Putamen (tissue), 1 donor: ENCODE measurements at places on chromosomes 2 and 18.

- no peak for DNase-seq
These were observed 36.2 kb downstream of the TLK1 start for GRCh38 chr2:171124541-171124940.

- no peak for DNase-seq
These were observed 46.7 kb upstream of the CREB1 start for GRCh38 chr2:207483066-207483465.

GRCh38 chr2:223532712-223533111, 69.4 kb downstream of the SCG2 start:
- no peak for DNase-seq

DNA sequence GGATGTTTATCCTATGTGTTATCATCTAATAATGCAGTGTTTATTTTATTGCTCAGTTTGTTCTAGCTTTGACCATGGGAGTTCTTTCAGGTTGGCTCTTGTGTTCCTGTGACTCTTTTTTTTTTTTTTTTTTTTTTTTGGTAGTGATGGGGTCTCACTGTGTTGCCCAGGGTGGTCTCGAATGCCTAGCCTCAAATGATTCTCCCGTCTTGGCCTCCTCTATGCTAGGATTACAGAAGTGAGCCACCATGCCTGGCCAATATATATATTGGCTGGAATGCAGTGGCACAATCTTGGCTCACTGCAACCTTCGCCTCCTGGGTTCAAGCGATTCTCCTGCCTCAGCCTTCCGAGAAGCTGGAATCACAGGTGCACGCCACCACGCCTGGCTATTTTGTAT, 18.9 kb upstream of the NFU1 start:
- no peak for DNase-seq

GRCh38 chr2:23559561-23560239, 174.7 kb downstream of the KLHL29 start:
- DNase-seq = no peak

DNA sequence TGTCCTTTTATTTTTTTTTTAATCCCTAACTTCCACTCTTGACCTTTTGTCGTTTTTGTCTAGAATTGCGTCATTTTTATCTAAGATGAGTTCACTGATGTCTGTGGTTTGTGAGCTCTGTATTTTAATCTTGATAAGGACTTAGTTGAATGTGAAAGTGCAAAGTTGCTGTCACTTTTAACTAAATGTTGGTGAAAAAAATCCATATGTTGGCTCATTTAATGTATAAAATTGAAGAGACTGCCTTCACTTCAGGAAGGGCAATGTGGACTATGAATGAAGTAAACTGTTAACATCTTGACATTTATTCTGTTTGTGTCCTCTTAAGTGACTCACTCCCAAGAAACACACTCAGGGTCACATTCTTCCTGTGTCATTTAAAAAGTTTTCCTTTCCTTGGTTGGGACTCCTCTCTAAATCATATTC, 256.6 kb upstream of the RASGRP3 start:
- DNase-seq = no peak

DNA sequence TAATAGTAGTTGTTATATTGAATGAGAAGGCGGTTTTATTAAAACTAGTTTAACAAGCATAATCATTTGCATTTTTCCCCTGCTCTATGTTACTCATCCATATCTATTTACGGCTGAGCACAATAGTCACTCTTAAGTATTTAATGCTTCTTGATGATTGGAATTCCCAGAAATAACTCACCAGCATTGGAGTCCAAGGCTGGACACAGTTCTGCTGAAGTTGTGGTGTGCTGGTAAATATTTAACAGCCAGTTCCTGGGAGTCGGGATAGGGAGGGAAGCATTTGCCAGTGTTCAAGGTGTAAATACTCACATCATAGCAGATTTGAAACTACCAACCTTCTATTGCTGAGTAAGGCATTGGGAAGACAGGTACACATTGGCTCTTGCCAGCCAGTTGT, 315.1 kb downstream of the MTX2 start:
- DNase-seq = no peak

DNA sequence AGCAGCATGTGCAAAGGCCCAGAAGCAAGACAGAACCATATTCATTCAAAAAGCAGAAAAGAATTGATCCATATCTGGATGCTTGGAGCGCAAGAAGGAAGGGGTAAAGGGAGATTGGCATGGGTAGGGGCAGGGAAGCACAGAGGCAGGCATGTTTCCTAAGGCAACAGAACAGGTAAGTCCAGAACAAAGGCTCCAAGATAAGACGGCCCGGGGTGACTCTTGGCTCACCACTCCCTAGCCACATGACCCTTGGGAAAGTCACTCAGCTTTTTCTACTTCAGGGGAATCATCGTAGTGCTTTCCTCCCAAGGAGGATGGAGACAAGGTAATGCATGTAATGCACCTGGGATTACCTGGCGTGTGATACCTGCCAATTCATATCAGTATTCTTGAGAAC, 37.7 kb upstream of the ST3GAL5 start:
- no peak for DNase-seq

- DNase-seq = no peak
These were observed 162.0 kb upstream of the HAAO start for GRCh38 chr2:42954227-42954962.

GRCh38 chr18:63881851-63882250, 5.7 kb upstream of the SERPINB2 start:
- no peak for DNase-seq

DNA sequence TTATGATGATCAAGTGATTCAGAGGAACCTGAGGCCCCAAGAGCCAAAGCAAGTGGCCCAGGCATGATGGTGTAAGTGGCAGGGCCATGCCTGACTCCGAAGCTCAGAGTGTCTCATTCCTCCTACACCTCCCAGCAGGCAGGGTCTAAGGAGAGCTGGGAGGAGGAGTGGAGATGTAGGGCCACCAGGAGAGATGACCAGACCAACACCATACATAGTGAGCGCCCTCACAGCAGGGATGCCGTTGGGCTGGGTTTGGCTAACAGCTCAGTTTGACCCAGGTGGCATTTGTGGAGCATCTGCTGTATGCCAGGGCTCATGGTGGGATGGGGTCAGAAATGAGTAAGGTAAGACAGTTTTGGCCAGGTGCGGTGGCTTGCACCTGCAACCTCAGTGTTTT, 80.7 kb downstream of the MARCO start:
- DNase-seq = no peak

DNA sequence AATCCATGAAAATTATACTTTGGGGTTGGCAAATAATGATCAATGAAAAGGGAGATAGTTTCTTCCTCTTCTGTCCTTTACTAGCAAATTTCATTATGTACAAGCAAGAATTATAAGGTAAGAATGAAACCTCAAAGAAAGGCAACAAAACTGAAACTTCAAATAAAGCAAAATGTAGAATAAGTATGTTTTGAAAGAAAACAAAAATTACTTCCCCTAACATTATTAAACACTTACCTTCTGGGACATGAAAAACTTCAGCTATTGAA, 29.4 kb downstream of the THADA start:
- no peak for DNase-seq

DNA sequence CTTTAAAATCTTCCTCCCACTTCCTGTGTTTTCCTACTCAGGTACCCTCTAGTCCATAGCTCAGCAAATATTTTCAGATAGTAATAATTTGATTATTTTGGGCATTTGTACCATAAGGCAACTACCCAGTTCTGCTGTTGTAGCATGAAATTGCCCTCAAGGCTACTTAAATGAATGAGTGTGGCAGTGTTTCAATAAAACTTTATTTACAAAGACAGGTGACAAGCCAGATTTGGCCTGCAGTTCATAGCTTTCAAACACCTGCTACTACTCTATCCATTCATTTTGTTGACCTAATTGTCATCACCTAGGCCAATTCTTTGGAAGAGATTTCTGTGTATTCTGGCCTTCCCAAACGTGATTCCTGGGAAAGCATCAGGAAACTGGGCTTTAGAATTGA, 28.9 kb downstream of the NYAP2 start:
- no peak for DNase-seq

DNA sequence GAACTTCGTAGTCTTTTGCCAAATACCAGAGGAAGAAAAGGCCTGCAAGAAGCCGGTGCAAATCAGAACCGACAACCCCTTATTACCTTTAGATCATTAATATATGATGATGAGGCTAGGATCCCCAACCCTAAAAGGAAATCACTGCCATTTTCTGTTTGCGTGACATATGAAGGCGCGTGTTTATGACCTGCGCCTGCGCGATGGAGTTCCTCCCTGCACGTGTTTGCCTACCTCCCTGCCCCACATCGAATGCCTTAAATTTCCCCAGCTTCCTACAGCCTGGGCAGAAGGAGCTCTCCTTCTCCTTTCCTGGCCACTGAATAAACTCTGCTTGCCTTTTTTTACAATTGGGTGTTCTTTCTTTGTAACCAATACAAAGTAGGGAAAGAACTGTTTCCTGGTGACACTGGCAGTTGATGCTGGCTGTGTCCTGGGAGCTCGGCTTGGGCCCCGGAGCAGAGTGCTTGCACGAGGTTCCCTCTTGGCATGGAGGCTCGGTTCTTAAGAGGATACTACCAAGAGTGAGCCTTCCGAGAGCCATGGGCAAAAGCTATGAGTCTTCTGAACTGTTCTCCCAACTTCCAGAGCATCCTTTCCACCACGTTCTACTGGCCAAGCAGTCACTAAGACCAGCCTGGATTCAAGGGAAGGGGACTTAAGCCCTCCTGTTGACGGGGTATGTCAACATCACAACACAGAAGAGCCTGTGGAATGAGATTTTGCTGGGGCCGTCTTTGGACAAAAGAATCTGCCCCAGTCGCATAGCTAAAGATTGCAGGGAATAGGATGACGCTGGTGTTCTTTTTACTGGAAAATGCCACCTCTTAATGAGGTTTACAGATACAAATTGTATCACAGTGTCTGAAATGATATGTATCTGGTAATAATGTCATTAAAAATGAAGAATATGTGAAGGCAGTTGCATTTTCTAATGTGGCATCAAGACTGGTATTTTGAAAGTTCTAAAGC, 179.8 kb downstream of the SH3BP4 start:
- no peak for DNase-seq

DNA sequence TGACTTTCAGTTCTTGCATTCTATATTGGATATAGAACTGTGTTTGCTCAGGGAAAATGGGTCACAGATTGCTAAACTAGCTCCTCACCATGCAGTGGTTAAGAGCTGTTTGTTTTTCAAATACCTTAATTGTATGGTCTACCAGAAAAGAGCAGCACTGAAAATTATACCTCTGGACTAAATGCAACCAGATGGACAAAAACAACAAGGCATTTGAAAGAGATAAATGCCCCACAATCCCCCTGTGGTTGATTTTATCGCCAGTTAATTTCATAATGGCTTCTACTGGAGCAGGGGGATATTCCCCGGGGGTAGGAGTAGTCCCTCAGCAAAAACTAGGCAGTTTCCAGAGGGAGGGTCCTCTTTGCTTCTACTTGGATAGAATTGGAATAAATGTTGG, 267.9 kb upstream of the TNP1 start:
- no peak for DNase-seq

DNA sequence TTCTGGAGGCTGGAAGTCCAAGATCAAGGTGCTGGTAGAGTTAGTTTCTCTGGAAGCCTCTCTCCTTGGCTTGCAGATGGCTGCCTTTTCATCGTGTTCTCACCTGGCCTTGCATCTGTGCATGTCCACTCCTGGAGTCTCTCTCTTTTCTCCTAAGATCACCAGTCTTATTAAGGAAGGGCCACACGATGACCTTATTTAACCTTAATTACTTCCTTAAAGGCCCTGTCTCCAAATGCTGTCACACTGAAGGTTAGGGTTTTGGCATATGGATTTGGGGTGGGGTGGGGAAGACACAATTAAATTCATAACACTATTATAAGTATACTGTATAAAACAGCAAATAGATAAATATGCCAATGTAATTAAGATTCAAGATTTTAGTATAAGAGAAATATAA, 402.4 kb upstream of the HS6ST1 start:
- DNase-seq = no peak

- no peak for DNase-seq
These were observed 735.0 kb downstream of the CCDC85A start for GRCh38 chr2:56918790-56919189.

DNA sequence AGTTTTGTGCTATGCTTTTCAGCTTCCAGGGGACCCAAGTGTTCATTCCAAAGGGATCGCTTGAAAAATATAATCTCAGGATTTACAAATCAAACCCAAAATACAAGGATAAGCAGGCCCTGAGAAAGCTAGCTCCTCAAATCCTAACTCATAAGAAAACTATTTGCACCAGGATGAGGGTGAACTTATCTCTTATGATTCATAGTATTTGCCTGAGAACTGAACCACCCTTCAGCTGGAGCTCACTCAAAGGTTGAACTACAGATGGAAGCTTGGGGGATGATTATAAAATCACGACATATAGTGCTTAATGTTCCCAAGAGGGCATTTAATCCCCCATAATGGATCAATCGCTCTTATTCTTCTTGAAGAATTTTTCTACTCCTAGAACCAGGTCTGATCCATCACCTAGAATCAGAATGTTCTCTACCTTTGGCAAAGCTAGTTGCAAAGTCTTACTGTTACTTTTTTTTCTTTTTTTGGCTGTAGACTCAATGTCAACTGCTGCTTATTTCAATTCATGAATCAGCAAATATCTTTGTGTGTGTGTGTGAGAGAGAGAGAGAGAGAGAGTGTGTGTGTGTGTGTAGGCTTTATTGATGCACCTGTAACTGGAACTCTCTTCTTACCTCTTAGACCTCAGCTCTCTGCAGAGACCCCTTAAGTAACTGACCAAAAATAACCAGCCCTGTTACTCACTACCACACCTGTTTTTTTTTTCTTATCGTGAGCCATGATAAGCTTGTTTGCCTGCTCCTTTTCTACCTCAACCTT, 44.8 kb downstream of the ARL4C start:
- no peak for DNase-seq
